ENCODE measurements at places on chromosomes 1 and 21.

DNA sequence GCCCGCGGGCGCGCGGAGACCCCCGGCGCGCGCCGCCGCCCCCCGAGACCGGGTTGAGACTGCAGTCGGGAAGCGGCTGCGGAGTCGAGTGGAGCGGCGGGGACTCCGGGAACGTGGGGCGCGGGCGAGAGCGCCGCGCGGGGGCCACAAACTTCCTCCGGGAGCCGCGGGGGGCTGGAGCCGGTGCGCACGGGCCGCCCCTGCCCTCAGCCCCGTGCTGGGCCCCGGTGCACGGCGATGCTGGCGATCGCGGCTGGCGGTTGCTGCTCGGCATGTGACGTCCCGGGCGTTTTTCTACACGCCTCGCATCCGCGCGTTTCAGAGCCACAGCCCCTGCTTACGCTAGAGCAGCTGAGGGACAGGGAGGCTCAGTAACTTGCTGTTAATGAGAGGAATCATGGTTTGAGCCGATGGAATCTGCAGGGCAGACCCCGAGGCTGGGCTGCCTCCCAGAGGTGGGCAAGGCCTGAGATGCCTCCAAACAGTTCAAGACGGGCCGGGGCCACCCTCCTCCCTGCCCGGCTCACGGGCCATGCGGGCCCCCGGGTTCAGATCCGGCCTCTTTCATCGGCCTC, 520 bp downstream of the TMEM201 start:
- DNase-seq: no peak

- DNase-seq: no peak
Observed at GRCh38 chr1:175830500-175830899, 87.1 kb upstream of the TNR start.

GRCh38 chr1:167663002-167663772, 33.2 kb downstream of the RCSD1 start:
- no peak for DNase-seq

GRCh38 chr21:35743571-35743970, 316.8 kb downstream of the SETD4 start:
- no peak for DNase-seq

- DNase-seq: no peak
Observed at GRCh38 chr1:37298769-37299168, 175.6 kb upstream of the ZC3H12A start.

DNA sequence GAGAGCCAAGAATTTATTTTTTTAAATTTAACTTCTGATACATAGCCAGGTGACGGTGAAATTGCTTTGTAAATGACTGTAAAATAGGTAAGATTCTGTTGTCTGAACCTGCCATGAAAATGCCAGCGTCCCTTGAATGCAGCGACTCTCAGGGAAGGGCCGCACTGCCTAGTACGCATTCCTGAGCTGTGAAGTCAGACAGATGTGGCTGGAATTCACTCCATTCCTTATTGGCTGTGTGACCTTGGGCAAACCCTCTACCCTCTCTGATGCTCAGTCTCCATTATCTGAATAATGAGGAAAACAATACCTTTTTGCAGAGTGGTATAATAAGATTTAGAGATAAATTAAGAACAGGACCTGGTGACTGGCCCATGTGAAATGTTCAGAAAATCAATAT, 167.1 kb upstream of the DAB1 start:
- no peak for DNase-seq

- DNase-seq: no peak
Observed at GRCh38 chr1:229942501-229942900, 124.5 kb upstream of the GALNT2 start.

DNA sequence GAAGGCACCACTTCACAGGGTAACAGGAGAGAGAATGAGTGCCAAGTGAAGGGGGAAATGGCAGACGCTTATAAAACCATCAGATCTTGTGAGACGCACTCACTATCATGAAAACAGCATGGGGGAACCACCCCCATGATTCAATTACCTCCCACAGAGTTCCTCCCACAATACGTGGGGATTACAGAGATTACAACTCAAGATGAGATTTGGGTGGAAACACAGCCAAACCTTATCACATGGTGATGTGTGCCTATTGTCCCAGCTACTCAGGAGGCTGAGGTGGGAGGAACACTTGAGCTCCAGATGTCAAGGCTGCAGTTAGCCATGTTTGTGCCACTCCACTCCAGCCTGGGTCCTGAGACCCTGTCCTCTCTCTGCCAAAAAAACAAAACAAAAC, 56.0 kb upstream of the DSCAM start:
- no peak for DNase-seq

GRCh38 chr21:29300807-29301138, 2.1 kb downstream of the BACH1 start:
- DNase-seq: no peak

GRCh38 chr1:201537467-201537866, 1.5 kb upstream of the NAV1 start:
- DNase-seq: no peak

- DNase-seq: no peak
Observed at GRCh38 chr1:85580872-85581801, 576 bp downstream of the CCN1 start.

DNA sequence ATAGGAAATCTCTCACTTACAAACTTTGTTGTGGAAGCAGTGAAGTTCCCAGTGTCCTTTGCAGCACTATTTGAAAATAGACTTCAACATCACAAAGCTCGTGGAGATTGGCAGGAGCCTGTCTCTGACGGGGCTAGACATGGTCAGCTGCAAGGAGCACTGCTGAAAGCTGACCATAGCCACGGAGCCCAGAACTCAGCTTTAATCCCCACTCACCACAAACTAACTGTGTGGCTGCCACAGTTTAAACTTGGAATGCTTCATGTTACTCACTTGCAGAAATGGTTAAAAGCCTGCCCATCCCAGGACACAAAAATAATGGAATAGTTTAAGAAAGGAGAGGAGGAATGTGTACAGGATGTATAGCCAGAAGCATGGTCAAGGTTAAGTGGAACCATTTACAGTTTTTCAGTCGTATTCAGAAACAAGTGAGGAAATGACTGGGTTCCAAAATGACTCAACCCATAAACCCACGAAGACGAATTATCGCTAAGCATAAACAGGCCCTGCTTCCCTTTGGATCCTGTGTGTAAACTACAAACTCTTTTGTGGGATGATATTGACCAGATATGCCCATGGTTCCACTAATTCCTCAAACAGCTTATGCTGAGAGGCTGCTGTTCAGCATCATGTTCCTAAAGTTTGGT, 18.2 kb downstream of the DNALI1 start:
- no peak for DNase-seq

DNA sequence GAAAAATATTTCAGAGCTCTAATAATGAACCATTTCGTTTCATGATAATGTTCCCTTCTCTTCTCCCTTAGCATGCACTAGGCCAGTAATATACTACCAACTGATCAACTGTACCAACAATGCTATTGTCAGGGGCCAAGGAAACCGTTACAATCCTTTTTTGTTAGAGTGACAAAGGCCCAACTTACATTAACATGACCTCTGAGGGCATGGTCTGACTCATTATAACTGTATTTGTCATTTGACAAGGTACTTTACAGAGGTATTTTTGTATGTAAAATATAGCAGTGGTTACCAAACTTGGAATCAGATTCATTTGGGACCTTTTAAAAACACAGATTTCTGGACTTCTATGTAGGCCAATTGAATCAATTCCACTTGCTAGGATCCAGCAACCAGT, 102.6 kb upstream of the RRP15 start:
- DNase-seq: no peak

DNA sequence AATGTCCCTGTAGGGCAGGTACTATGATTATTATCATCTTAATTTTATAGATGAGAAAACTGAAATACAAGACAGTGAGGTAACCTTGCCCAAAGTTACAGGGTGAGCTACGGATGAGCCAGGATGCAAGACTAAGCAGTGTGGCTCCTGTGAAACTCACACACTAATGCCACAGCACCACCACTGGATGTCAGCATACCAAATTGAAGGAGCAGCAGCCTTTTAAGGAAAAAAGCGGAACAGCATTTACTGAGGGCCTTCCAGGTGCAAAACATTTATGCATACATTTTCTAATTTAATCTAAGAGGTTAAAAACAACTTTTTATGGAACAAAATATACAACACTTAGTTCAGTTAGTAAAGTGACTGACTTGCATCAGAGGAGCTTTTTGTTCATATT, 41.7 kb downstream of the SEC16B start:
- DNase-seq: no peak

- no peak for DNase-seq
Observed at GRCh38 chr21:35075546-35075945, 26.4 kb upstream of the RUNX1 start.

DNA sequence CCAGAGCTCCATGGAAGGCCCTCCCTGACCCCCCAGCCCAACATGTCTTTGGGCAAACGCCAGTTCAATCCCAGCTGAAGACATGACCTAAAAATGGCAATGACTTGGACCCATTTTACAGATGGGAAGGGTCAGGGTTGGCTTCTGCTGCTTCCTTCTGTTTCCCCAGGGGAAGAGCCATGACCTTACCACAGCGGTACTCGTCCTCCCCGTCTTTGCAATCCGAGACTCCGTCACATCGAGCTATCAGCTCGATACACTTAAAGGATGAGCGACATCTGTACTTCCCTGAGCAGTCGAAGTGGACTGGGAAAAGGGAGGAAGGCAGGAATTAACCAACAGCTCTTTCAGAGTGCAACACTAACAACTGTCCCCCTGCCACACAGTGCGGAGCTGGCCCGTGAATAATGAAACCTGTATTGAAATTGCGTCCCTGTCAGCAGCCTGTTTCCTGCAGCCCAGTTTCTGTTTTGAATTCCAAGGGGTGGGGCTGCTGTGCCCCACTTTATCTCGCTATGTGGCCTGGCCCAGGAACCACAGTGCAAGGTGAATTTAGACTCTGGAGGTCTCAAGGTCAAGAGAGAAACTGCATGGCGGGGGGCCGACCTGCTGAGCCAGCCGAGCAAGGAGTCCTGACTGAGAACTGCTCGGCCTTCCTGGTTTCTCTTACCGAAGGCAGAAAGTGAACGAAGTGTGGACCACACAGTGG, 7.0 kb downstream of the TMPRSS3 start:
- DNase-seq: no peak

GRCh38 chr1:241271427-241271826, 85.6 kb downstream of the RGS7 start:
- DNase-seq: no peak

DNA sequence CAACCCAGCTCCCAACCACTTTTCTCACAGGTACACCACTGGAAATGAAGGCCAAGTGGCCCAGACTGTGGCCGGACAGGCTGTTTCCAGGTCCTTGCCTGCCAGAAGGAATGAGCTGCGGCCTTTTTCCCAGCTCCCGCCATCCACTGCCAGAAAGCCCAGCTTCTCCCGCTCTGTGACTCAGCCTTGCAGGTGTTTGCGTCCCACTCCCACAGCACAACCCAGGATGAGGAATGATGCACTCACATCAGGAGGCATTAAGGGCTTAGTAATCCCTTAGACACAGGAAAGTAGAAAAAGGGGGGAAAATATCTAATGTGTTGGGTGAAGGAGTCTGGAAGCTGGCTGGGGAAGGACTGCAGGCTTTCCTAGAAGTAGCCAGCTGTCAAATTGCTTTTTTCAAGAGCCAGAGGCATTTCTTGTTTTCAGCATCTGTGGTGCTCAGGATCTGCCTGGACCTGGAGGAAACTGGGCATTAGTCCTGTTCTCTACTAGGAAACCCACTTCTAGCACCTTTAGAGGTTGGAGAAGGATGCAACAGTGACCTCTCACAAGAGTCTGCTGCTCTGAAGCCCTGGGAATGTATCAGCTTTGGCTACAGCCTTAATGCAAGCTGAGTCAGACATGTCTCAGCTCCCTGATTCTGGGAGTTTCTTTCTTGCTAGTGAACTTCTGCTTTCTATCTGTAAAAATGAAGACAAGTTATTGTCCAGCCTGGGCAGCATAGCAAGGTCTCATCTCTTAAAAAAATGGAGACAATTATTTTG, 13.2 kb upstream of the MAP1LC3C start:
- DNase-seq: no peak

- no peak for DNase-seq
Observed at GRCh38 chr21:36178349-36178748, 21.7 kb downstream of the DOP1B start.

DNA sequence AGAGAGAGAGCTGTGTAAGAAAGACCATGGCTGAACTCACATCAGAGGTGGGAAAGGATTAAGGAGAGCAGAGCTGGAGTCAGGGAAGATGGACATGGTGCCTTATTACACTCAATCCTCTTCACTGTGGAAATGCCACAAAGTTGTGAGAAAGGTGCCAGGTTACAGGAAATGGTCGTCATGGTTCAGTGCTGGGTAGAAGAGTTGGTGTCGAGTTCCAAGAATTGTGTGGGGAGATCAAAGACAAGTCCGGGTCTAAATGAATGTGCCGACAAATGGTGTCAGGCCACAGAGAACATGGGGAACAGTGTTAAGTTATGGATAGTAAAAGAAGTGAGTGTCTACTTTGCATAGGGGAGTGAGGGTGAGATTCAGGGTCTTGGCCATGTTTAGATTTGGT, 40.9 kb downstream of the LAMC2 start:
- DNase-seq: no peak

GRCh38 chr1:172946814-172947507, 103.8 kb downstream of the TNFSF18 start:
- DNase-seq: no peak

DNA sequence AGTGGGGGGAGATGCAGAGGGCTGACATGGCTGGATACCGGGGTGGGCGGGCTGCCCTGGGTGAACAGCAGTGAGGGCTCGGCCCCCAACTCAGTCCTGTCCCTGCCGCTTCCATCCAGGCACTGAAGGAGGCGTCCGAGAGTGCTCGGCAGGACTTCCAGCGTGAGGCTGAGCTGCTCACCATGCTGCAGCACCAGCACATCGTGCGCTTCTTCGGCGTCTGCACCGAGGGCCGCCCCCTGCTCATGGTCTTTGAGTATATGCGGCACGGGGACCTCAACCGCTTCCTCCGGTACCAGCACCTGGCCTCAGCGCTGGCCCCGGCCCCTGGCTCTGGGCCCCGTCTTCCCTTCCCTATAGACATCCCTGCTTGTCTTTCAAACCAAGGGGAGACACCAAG, 15.6 kb downstream of the NTRK1 start:
- no peak for DNase-seq

DNA sequence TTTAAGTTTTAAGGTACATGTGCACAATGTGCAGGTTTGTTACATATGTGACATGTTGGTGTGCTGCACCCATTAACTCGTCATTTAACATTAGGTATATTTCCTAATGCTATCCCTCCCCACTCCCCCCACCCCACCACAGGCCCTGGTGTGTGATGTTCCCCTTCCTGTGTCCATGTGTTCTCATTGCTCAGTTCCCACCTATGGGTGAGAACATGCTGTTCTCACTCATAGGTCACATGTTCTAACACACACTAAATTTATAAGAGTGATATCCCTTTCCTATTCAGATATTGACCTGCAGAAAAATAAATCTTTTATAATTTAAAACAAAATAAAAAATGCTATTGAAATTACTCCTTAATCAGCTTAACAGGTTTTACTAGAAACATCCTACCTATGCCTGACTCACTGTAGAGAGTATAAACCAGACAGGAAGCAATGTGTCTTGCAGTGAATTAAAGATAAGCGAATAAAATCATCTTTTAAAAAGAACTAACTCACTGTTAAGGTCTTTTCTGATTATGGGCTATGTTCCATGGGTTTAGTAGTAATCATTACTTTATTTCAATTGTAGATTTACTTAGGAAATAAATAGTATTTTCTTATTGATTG, 82.0 kb upstream of the DPH5 start:
- no peak for DNase-seq

- no peak for DNase-seq
Observed at GRCh38 chr1:214638459-214638807, 35.4 kb downstream of the CENPF start.

All from stimulated activated CD8-positive, alpha-beta memory T cell treated with anti-CD3 and anti-CD28 coated beads, Interleukin-7, amount 100 ng/mL, for 1 hour (primary cell).